Liver (tissue), 10 donors: ENCODE measurements at places on chromosomes 12 and 14.

- no peak for DNase-seq
Observed at GRCh38 chr14:89479802-89480201, 62.8 kb upstream of the FOXN3 start.

DNA sequence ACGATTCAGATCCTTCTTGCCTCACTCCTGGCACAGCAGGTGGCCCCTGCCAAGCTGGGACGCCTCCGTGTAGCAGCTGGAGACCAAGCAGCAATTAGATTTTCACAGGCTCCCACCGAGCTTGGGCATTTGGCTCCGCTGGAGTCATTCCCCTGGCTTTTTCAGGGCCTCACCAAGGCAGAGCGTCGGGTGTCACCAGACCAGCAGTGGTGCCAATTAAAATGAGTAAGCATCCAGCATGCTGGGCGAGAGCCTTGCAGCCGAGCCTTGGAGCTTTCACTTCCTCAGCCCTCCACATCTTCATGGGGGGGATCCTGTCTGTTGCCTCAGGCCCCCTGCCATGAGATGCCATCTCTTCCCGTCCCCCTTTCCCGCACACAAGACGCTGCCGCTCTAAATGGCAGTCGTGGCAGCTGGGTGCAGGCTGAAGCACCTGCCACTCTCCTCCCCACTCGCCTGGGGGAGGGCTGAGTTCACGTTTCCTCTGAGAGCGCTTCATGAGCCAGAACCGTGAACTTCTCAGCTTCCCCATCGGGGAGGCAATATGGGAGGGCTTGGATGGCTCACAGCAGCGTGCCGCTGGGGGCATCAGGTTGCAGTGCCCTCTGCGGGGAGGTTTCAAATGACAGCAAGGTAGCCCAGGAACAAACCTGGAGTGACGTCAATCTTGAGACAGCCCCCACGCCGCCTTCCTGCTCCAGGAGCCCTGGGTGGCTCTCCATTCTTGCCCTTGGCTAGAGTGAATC is 11.7 kb downstream of the TPCN1 start:
- no peak for DNase-seq

GRCh38 chr12:80415466-80415865 is 28.6 kb upstream of the PTPRQ start:
- no peak for DNase-seq

GRCh38 chr12:49762468-49762847 is 21.1 kb downstream of the TMBIM6 start:
- no peak for DNase-seq

DNA sequence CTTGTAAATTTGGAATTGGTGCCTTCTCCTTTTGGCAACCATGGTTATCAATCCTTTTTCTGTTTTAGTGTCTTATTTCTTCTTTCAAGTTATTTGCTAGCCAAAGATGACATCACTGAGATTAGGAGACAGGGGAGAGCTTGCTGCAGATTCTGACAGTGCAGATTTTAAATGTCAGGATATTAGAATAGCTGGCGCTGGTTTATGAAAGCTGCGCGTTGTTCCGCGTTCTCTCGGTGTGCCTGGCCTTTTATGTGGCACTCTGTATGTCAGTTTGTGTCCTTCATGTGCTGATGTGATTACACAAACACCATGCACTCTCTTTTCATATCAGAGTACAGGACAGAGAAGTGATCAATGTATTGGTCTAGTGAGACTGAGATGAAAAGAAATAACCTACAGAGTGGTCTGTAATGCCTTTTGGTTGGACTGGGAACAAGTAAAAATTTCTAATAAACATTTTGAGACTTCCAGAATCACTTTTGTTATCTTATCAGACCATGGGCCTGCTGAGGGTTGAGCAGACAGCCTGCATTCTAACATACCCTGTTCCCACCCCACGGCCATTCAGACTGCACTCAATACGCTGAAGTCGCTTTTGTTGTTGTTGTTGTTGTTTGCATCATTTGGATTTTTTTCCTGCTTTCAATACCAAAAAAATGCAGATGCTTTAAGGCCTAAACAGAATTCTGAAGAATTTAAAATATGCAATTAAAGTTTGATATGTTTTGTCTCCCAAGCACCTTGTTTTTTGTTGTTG is 49.7 kb upstream of the TRAF3 start:
- DNase-seq: no peak

GRCh38 chr14:50001999-50002925 is 109.4 kb downstream of the ARF6 start:
- DNase-seq: no peak
